ENCODE measurements at places on chromosomes 7 and 10.

- no peak for DNase-seq
Measured at GRCh38 chr7:66790196-66790595, 49.7 kb downstream of the RABGEF1 start.

DNA sequence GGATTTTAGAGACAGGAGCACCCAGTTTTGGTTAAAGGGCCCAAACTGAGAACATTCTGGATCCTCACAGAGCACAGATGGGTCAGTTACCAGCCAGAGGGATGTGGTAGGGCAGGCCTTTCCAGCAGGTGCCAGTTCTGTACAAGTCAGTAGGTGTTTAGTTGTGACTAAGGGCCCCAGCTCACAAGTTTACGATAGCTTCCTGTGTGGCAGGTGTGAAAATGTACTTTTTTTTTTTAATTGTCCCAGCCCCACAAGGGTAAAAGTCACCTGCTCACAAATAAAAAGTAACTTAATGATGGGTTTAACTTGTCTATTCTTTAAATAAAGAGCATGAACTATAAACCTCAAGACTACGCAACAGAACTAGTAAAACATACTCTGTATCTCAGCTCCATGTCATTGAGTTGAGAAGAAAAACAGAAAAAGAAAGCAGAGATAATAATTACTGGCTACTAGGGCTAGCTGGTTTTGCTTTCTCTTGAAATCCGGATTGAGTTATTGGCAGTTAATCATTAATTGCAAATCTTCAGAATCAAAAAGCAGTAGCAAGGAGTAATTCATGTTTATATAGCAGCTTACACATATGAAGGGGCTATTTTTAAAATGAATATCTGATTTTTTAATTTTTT is 15.4 kb downstream of the NFE2L3 start:
- no peak for DNase-seq

GRCh38 chr7:71793251-71793650 is 618.9 kb downstream of the CALN1 start:
- DNase-seq = no peak

DNA sequence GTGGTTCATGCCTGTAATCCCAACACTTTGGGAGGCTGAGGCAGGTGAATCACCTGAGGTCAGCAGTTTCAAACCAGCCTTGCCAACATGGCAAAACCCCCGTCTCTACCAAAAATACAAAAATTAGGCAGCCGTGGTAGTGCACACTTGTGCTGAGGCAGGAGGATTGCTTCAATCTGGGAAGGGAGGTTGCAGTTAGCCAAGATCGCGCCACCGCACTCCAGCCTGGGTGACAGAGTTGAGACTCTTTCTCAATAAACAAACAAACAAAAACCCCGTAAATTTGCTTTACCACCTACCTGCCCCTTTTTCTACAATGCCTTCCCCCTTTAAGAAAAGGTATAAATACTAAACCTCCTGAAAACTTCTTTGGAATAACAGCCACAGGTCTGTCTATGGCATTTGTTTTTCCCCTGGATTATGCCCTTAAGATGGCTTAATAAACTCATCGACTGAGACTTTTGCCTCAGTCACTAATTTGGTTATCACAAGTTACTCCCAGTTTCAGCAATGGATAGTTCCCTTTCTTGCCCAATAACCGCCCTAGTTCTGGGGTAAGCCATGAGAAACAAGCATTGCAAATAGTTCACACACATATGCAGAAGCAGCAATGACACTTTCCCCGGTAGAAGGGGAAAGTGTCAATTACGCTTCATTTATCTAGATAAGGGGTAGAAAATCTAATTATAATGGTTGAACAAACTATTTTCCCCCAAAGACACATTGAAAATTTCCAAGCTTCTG is 52.8 kb upstream of the SVIL start:
- no peak for DNase-seq

GRCh38 chr10:29957907-29958331 is 101.5 kb downstream of the JCAD start:
- DNase-seq = no peak

DNA sequence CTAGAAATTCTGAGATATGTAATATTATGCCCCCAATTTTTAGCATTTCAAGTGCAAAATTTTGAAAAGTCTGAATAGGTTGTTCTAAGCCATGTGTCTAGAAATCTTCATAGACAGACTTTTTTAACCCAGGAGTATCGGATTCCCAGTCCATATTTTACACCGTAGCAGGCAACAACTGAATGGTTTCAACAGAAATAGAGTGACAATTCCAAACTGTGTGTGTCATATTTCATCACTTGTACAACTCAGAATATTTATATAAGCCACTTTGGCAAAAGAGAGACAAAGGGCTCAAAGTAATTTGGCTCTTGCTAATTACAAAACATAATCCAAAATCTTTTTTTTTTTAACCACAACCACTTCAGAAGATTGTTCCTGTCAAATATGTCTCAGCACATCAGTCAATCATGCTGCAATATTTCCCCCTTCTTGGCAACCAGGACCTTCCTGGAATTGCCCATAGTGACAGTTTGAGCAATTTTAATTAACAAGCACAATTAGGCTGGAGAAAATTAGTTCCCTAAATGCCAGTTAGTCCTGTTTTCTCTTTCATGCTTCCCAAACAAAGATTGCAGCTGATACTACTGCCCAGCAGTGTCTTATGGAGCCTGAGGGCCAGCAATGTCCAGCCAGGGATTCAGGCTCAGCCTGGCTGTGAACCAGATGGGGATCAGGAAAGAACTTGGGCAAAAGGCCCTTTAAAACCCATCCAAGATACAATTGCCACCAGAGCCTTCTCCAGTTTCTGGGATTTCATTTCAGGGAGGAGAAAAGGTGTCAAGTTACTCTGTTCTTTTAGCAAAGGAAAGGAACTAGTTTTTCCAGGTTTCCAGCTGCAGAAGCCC is 533.3 kb upstream of the GHITM start:
- DNase-seq = no peak

Measured in stimulated activated CD8-positive, alpha-beta memory T cell treated with anti-CD3 and anti-CD28 coated beads, Interleukin-2, amount 100 ng/mL, for 1 hour (primary cell).